Keratinocyte (primary cell): ENCODE measurements at places on chromosomes 16 and 17.

DNA sequence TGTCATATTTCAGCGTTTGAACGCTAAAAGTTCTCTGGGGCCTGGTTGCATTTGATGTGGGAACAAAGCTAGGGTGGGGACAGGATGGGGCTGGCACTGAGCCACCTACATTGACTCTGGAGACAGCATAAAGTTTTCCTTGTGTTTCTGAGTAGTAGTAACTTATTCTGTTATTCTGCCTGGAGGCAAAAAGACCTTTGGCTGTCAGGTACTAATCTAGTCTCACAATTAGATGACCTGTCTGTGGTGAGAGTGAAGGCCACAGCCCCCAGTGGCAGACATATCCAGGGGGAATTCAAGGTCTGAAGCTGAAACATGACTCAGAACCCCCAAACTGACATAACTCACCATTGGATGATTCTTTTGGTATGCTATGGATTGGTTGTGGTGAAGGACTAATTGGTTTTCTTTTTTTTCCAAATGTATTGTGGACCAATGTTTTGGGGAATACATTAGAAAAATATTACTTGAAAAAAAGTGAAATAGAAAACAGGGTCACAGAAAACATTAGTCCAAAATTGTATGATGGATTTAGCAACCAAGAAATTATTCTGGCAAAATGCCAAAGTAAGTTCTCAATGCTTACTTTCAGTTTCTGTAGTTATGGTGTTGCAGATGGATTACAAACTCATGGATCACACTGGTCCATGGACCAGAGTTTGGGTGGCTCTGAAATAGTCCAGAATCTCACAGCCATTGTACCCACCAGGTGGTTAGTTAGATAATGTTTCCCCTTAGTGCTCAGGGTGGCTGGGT is 10.5 kb upstream of the SALL1 start:
- no peaks in the 10 kb centered on the region for H3K4me1 ChIP-seq
- no peaks in the 10 kb centered on the region for H3K36me3 ChIP-seq
- H3K4me3 ChIP-seq = no peak overlapping the region
- H3K27ac ChIP-seq = no peak overlapping the region

DNA sequence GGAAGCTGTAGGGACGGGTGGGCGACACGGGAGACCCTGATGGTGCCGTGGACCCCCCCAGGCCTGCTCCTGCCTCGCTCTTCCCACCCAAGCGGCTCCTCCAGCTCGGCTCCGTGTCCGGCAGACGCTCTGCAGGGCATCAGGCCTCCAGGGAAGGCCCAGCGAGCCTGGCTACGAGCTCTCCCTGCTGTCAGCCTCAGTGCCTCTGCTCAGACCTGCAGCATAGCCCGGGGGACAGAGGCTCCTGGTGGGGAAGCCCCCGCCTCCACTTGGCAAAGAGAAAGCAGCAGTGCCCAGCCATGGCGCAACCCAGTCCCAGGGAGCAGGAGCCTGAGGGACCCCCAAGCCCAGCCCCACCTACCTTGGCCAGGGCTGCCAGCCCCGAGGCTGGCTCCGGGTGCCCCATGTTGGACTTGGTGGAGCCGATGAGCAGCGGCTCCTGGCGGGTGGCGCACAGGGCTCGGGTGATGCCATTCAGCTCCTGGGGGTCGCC is 5.9 kb downstream of the FASN start:
- H3K36me3 ChIP-seq = peaks cover 54% of the 10 kb centered on the region
- no peaks in the 10 kb centered on the region for H3K27me3 ChIP-seq
- peaks cover 16% of the 10 kb centered on the region for H3K4me1 ChIP-seq
- no peak for DNase-seq
- H3K27ac ChIP-seq = no peak overlapping the region
- no peak overlapping the region for H3K4me3 ChIP-seq

DNA sequence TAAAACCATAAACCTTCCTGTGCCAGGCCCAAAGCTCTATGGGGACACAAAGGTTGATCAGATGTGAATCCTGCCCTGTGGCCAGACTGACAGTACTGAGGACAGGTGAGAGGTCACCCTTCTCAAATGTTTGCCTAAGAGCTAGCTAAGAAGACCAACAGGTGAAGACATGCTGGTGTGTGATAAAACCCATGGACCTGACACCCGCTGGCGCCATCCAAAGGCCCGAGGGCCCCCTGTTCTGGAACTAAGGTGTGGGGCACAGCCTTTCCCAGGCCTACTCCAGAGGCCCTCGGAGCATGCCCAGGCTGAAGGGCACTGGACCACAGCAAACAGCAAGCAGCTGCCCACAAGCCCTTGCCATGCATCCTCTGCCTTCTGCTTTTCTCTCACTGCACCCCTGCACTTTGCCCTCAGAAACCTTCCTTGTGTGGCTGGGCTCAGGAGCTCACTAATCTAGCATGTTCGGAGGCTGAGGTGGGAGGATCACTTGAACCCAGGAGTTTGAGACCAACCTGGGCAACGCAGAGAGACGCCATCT is 5.2 kb upstream of the CDK3 start:
- no peak overlapping the region for H3K27ac ChIP-seq
- no peak for DNase-seq
- H3K4me3 ChIP-seq = no peak overlapping the region

- H3K4me1 ChIP-seq = peaks cover 5% of the 10 kb centered on the region
- no peaks in the 10 kb centered on the region for H3K27me3 ChIP-seq
- H3K36me3 ChIP-seq = no peaks in the 10 kb centered on the region
- H3K27ac ChIP-seq = no peak overlapping the region
Measured at GRCh38 chr17:31820691-31821435, 38.2 kb downstream of the COPRS start.

- DNase-seq = no peak
- H3K27me3 ChIP-seq = peaks cover under 1% of the 10 kb centered on the region
Measured at GRCh38 chr17:80071116-80071841, 30.1 kb upstream of the GAA start.

DNA sequence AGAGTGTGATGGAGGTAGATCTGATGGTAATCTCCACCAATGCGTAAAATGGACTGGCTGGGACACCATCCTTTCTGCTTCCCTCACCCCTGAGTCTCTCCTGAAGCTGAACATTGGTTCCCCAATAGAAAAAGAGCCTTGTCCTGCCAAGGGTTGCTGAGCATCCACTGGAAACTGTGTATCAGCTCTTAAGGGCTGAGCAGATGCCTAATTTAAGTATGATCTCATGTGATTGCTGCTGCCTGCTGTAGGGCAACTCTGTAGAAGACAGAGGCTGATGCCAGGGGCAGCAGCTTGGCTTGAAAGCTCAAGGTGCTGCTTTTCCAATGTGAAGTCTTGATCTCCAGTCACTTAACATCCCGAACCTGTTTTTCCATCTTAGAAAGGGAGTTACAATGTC is 310.3 kb upstream of the CCL2 start:
- H3K27me3 ChIP-seq = peaks cover 4% of the 10 kb centered on the region
- H3K4me1 ChIP-seq = no peaks in the 10 kb centered on the region
- no peaks in the 10 kb centered on the region for H3K36me3 ChIP-seq
- H3K4me3 ChIP-seq = no peak overlapping the region
- H3K27ac ChIP-seq = no peak overlapping the region
- no peak for DNase-seq

DNA sequence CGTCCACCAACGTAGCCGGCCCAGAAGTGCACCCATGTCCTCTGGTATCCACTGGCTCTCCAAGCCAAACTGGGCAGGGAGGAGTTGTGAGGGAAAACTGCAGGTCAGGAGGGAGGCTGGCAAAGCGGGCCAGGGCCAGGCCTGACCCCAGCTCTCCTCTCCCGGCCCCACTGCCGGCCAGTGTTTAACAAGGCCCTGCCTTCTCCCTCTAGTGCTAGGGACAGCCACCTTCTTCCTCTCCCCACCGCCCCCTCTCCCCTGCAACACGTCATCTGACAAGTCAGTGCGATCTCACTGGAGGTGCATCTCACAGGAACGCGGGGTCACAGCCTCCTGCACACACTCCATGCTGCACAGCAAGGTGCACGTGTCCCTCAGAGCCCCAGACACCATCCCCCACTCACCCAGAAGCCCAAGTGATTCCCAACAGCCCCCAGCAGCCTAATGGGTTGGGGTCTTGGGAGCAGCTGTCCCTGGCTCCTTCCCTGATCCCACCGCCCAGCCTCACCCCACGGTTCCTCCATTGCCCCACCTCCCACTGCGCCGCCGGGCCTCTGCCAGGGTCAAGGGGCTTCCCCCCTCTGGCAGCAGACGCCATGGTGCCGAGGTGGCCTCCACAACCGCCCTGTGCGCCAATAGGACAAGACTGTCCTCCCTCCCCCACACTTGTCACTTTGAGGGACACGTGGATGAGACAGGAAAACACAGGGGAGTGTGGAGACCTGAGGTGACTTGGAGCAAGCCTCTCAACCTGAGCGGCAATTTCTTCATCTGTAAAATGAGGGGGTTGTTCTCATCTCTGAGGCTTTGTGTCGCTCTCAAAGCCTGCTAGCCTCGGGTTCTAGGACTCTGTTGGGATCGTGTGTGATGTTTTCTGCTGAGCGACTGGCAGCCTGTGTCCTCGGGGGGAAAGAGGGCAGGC is 1.1 kb upstream of the ACE start:
- H3K27me3 ChIP-seq = peaks cover 33% of the 10 kb centered on the region
- no peak overlapping the region for H3K27ac ChIP-seq
- H3K36me3 ChIP-seq = no peaks in the 10 kb centered on the region
- H3K4me1 ChIP-seq = peaks cover 14% of the 10 kb centered on the region
- DNase-seq = no peak

GRCh38 chr17:74737299-74738050 is 419 bp downstream of the RAB37 start:
- no peaks in the 10 kb centered on the region for H3K36me3 ChIP-seq
- no peak for DNase-seq
- no peak overlapping the region for H3K27ac ChIP-seq
- peaks cover 50% of the 10 kb centered on the region for H3K27me3 ChIP-seq
